ENCODE measurements at places on chromosomes 3 and 15.

- no peak for DNase-seq
Measured at GRCh38 chr3:107235193-107235927, 141.9 kb upstream of the CCDC54 start.

DNA sequence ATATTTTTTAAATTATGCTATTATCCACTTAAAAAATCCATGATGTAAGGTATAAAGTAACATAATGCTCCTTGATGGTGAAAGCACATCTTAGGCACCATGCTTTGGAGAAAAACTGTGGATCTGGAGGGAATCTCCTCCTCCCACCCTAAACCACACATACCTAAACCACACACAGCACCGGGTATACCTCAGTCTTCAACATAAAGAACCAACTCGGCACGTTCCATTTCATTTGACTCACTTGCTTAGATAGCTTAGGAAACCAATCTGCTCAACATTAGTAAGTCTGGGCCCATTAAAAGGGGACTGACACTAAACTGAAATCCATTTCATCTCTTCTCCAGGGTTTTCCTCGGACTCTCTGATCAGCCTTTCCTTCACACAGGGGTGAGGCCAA, 945.7 kb upstream of the CFAP20DC start:
- no peak for DNase-seq

DNA sequence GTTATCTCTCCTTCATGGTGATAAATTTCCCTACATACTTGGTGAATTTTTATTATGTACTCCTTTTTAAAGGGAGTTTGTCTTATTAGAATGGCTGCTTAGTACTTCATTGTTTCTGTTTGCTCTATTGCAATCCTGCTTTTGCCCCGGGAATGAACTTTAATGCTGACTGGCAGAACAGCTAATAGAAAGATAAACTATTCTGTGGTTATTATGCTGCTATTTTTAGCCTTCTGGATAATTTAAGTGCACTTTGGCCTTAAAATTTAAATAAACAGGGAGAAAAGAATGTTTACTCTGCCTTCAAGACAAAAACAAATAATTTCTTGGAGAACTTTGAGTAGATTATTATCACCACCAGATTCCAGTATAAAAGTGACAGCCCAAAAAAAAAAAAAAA, 413.8 kb upstream of the CCDC54 start:
- no peak for DNase-seq

DNA sequence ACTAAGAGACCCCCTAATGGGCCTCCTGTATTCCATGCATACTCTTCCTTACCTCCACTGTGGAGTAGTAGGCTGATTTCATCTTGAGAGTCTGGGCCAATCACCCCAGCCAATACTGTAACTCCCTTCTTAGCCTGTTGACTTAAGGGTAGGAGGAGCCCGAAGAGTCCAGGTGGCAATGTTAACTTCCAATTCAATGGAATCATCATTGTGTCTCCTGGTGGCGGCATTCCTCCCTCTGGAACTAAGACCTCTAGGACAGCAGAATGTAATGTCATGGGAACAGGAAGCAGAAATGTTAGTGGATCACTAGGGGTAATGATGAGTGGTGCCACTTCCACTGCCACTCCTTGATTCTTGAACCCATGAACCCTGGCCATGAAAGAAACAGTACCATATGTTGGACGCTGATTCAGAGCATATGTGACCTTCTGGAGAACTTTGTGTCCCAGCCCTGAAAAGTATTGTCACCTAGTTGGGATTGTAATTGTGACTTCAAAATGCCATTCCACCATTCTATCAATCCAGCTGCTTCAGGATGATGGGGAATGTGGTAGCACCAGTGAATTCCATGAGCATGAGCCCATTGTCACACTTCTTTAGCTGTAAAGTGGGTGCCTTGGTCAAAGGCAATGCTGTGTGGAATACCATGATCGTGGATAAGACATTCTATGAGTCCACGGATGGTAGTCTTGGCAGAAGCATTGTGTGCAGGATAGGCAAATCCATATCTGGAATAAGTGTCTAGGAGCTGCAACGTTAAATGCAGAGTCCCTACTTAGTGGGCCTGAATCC, 24.9 kb downstream of the NAALADL2 start:
- no peak for DNase-seq

DNA sequence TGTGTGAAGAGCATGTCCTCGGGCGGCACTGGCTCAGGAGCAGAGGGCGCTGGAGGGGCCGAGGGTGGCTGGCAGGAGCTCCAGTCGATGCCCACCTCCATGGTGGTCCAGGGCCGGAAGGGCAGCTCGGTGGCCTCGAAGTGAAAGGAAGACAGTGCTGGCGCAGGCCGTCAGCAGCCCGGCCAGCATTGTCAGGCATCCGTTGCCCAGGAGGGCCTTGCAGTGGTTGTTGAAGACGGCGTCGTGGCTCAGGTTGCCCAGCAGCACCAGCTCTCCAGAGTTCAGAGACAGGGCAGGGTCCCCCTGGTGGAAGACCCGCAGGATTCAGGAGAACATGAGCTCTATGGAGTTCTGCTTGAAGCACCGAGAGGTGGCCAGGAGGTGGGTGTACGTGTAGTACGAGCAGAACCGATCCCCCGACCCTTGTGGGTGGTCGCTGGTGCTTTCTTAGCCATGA, 16.5 kb upstream of the SIAH2 start:
- DNase-seq, result no peak

DNA sequence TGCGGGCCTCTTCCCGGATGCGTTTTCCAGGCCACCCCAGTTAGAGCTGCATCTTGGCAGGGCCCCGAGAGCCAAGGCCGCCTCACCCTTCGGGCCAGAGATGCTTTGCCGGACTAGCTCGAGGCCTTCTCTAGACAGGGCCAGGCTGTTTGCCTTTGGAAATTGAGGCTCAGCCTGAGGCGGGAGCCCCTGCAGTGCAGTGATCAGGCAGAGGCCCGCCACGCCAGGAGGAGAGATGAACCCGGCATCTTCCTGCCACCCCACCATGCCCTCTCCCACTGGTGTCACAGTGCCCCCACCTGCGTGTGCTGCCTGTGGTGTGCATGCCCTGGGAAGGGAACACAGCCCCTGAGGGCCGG, 8.9 kb upstream of the ROPN1B start:
- no peak for DNase-seq

- no peak for DNase-seq
Measured at GRCh38 chr3:154656486-154656885, 226.5 kb upstream of the GPR149 start.

GRCh38 chr3:136535906-136536305, 216.3 kb downstream of the STAG1 start:
- DNase-seq, result no peak

GRCh38 chr15:60485365-60486055, 6.6 kb upstream of the ICE2 start:
- no peak for DNase-seq

- DNase-seq, result no peak
Measured at GRCh38 chr3:184284696-184285095, 8.9 kb downstream of the ECE2 start.

- no peak for DNase-seq
Measured at GRCh38 chr3:182837855-182838454, 44.7 kb downstream of the ATP11B start.

GRCh38 chr3:130979117-130979516, 47.5 kb downstream of the ASTE1 start:
- DNase-seq, result no peak

- no peak for DNase-seq
Measured at GRCh38 chr3:60598671-60599070, 652.6 kb downstream of the FHIT start.

DNA sequence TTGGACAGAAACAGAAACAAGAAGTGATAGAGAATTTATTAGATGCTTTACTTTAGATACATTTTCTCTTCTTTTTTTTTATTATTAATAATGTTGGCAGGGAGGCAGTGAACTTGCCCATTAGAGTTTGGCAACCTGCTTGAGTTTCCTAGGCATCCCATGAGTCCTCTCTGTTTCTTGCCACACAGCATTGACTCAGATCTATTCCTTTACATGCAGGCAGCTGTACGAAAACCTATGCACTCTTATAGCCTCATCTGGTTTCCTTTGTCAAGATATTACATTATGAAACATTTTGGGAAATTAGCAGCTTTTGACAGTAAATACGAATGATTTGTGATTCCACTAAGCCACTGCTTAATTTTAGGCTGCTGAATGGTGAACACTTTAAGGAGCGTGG, 23.3 kb downstream of the IL1RAP start:
- no peak for DNase-seq

DNA sequence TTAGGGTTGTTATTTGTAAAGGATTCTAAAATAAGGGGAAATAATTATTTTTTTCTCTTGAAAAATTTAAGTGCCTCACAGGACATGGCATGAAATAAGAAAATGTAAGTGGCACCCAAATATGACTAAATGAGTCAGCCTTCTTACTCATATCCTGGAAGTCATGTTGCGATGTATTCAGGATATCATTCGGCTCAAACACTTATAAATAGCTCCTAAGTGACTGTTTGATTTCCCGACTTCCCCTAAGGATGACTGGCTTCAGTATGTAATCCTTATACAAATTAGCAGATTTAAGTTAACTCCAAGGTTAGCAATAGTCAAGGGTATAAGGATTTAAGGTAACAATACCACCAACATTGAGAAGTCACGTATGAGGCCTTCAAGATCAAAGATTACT, 57.3 kb upstream of the OSTN start:
- DNase-seq, result no peak

DNA sequence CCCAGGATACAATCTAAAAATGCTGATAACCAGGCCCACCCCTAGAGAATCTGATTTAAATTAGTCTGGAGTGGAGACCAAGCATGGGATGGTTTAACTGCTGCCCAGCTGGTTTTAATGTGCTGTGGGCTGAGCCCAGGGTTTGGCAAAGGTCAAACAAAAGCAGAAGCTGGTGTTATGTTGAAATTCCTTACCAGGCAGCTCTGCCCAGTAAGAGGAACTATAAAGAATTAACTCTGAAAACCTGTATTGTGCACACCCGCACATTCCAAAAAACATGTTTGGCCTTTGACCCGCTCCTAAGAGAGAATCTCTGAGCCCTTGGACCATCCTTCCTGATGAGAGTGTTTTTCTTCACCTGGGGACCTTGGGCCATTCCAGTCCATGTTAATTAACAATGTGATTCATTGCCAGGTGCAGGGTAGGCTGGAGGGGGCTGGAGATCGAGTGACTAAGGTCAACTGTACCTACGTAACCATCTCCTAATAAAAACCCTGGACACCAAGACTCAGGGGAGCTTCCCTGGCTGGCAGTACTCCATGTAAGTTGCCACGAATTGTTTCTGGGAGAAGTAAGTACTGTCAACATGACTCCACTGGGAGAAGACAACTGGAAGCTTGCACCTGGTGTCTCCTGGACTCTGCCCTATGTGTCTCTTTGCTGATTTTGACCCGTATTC, 10.9 kb downstream of the CCDC13 start:
- DNase-seq, result peak; percentile 26

DNA sequence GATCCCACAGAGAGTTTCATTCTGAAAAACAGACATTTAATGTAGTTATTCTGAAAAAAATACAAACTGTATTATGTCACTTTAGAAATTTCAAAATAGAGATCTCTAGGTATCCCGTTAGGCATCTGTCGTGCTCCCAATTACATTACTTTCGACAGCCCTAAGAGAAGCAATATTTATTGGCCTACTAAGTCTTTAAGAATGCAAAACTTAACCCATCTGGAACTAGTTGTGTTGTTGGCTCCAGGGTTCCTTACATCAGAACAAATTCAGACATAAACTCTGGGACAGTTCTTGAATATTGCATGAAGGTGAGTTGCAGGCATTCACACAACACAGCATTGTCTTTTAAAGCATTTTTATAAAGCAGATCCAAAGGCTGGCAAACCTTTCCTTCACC, 498.4 kb downstream of the FHIT start:
- DNase-seq, result no peak

DNA sequence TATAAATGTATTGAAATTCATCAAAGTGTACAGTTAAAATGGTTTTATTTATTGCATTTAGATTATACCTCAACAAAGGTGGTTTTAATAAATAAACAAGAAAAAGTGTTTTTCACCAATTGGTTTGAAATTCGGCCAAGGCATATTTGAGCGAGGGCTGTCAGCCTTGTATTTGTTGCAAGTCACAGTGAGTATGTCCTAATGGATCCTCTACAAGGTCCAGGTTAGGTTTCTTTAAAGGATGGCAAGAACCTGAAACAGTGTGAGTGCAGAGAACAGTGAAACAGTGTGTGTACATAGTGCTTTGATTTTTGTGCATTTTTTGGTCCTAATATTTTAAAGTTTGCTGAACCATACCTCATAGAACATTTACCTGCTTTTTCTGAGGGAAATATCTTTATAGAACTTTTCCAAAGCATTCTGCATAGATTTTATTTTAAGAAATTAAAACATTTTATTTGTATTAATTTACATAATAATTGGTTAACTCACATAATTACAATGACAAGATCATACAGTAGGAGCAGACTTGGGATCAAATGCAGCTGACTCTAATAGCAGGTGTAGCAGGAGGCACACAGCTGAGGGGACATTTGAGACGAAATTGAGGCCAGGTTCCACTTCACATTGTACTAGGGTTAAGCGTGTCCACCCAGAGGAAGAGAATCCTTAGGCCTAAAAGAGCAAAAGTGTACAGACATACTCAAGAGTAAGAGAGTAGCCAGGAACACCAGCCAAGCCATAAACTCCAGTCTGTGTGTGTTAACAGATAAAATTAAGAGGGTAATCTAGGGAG, 428.8 kb upstream of the TPRG1 start:
- no peak for DNase-seq

DNA sequence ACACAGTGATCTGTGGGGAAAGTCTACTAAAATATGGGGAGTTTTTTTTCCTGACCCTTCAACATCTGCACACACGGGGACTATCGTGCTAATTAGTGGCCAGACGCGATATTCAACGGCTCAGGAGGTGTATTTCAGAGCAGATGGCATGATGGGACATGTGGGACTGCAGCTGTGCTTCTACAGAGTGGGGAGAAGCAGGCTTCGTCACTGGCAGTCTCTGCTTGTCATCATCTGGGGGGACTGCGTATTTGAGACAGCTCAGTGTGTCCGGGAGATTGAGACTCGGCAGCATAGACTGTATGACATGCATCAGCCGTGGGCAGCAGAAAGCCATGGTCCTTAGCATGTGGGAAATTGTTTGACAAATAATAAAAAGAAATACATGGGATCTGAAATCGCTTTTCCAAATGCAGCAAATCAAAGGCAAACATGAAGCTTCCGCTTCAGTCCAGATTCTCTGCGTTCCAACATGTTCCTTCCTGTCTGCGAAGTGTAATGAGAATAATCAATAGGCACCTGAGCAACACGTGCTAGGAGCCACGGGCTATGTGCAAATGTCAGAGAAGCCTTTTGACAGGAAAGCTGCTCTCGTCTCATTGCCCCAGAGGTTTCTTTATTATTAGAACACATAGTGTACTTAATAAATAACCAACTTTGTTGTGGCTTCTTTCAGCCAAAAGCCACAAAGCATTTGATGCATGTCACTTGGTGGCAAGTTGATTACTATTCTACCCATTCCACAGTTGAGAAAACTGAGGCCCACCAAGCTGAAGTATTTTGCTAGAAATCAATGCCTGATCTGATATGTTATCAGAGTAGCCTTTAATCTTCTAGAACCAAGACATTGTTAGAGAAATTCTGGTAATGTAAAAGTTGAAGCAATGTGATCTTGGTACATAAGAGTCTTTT, 276.3 kb downstream of the RYR3 start:
- DNase-seq, result no peak

GRCh38 chr3:4290272-4290893, 12.8 kb upstream of the SETMAR start:
- DNase-seq, result no peak

- no peak for DNase-seq
Measured at GRCh38 chr15:63601704-63602185, 4.6 kb downstream of the FBXL22 start.

Measured in activated CD8-positive, alpha-beta memory T cell treated with anti-CD3 and anti-CD28 coated beads for 24 hours (primary cell).